ENCODE measurements at places on chromosomes 6 and 20. TPM values are rescaled to one million over a fixed set of nuclear protein-coding genes. Genes with fewer than 3 reads are reported as not detected.

MYH7B gene
- 0.18 TPM for total RNA-seq

NKX2-2 gene
- total RNA-seq: not detected

LHFPL5 gene
- not detected for total RNA-seq

CDH26 gene
- total RNA-seq: 3.1 TPM

PSMA7 gene
- 413 TPM for total RNA-seq

FNDC11 gene
- total RNA-seq: 8.0 TPM

All from H7 (cell line).